ENCODE measurements at places on chromosomes 7 and 10.

- DNase-seq = no peak
Measured at GRCh38 chr7:151575410-151575809, 55.7 kb upstream of the RHEB start.

GRCh38 chr10:83925133-83925532 is 214.2 kb upstream of the GHITM start:
- DNase-seq = no peak

- DNase-seq = no peak
Measured at GRCh38 chr10:119640384-119640783, 10.8 kb upstream of the BAG3 start.

DNA sequence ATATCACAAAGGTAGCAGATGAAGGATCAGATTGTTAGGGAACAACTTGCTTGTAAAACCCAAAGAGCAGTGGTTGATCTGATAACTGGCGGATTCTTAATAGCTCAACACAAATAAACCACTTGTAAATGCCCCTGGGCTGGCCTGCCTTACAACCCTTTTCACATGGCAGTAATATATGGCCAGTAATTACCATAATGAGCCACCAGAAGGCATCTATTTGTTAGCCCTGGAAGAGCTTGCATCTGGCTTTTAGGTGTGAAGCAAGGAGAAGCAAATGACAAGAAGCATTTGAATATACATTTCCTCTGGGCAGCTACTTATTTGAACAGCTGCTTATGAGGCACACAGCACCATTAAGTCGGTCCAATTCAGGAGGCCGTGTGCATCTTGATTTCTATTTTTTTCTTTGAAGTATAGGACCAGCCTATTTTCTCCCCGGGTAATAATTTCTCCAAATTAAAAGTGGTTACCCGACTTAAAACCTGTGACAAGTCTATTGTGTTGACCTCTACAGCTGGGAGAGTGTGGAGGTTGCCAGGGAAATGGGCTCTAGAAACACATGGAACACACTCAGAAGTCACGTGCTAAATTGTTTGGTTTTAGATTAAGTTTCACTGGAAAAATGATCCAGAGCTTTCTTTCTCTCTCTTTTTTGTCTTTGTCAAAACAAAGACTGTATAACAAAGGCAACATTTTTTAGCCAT is 113.4 kb downstream of the SEM1 start:
- no peak for DNase-seq

DNA sequence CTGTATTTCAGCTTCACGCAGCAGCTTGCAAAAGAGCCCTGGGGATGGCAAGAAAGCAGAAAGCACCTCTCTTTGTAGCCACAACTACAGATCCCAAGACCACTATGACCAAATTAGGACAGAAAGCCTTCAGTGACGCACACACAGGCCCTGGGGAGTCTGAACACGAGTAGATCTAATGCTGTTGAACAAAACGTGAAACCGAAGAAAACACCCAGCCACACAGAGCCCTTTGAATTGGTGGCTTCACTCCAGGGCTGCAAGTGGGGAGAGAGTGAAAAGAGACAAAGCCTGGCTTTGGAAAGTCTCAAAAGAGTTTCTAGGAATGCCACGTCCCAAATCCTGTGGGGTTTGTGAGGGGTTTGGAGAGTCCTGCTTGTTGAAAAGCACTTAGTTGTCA is 28.4 kb downstream of the PLXNA4 start:
- no peak for DNase-seq

DNA sequence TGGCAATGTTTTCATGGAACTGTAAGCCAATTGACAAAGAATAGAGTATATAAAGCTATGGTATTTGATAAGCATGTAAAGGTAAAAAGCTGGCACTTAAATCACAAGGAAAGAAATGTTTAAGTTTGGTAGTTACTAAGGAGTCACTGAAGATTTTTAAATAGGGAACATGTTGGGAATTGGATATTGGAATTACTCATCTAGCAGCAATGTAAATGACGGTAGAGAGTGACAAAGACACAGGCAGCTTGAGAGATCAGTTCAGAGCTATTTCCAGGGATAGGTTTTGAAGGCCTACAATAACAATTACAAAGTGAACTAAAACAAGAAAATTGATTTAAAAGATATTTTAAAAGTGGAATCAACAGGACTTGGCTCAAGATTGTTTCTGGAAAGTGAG is 36.8 kb downstream of the SP8 start:
- DNase-seq = no peak

DNA sequence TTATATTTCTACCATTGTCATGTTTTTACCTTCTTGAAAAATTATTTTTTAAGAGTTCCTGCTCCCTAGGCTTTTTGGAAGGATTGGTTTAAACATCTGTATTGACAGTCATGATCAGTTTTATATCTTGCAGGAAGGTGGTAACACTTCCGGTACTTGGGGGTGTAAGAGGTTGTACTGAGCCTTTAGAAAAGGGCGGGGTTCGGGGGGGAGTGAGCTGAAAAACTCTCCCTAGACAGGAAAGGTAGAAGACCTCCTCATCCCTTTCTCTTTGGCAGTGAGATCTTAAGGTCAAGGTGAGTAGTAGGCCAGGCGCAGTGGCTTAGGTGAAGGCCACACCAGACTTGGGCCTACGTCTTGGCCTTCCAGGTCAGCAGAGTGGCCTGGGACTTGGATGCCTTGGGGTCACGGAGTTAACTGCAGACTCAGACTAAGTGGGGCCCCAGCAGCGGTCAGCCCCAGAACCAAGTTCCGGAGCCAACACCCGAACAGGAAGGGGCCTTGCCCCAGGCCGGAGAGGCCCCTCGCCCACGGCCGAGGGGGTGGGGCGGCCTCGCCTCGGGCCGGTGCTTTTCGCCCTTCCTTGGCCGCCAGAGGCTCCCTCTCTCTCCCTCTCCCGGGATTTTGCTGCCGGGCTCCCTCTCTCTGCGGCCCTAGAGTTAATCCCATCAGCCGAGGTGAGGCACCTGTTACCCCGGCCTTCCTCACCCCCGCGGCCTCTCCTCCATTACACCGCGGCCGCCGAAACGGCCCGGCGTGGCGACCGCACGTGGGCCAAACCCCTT is at the start of gene PPP1R9A:
Gene PPP1R9A, plus strand, starts transcription at position 569 of the 785 bp plus-strand sequence. CDS start 2,520 bp downstream, outside the sequence.
- DNase-seq = peak; percentile 59

- DNase-seq = no peak
Measured at GRCh38 chr7:105538339-105538738, 6.3 kb downstream of the RINT1 start.

DNA sequence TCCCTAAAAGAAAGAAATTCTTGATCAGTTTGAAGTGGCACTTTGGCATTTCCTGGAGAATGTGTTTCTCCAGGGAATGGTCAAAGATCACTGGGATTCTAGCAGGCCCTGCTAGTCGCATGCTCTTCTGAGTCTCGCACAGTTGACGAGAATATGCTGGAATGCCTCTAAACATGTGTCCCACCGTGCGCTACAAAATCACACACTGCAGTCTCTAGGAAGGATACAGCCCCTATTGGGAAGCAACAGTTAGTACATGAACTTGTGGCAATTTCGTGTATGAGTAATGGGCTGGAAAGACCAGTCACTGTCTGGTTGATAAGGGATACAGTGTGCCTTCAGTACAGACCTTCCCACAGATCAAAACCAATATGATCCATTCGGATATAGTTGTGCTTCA is 257.9 kb downstream of the PRPF18 start:
- DNase-seq = no peak

DNA sequence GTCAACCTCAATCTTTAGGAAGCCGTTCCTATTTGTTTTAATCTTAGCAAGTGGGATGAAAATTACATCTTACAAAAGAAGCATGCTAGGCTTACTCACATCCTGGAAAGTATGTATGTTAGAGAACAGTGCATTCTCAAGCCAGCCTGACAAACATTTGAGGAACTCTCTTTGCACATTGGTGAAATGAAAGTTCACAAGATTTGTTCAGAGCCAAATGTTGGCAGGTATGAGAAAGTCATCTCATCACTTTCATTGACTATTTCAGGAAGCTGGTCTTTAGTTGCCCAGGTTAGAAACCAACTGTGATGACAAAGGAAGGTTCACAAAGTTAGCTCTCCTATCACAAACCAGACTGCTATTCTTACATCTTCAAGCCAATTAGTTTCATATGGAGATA is 57.1 kb downstream of the ABCB1 start:
- no peak for DNase-seq

GRCh38 chr10:73911553-73912004 is 647 bp downstream of the PLAU start:
- no peak for DNase-seq

DNA sequence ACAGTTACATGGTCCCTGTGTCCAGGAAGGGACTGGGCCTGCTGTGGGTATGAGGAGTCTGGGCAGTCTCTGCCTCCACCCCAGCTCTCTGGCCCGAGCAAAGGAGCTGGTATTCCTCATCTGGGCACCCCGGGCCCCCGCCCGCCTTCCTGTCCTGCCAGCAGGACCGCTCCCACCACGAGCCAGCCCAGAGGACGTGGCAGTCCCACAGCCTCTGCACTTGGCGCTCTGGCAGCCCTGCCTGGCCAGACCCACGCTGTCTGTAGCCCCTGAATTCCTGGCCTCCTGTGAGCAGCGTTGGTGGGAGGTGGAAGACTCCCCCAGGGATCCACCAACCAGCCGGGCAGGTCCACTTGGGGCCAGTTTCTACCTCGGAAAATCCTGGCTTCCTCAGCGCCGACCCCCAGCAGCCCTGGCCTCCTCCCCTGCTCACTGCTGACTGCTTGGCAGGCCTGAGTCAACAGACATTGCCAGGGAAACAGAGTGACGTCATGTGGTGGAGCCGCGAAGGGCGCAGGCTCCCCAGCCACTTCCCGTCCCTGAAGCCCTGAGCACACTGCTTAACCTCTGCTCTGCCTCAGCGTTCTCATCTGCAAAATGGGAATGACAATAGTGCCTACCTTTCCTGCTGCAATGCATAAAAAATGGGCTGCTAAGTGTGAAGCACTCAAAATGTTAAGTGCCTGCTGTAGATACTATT is 21.6 kb upstream of the LIMK1 start:
- peak; percentile 98 for DNase-seq

DNA sequence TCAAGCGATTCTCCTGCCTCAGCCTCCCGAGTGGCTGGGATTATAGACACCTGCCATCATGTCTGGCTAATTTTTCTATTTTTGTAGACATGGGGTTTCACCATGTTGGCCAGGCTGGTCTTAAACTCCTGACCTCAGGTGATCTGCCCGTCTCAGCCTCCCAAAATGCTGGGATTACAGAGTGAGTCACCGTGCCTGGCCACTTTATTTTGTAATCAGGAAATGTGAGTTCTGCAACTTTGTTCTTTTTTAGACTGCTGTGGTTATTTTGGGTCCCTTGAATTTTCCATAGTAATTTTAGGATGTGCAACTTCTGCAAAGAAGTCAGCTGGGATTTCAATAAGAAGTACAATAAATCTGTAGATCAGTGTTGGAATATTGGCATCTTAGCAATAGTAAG is 96.8 kb downstream of the CYTH3 start:
- DNase-seq = no peak

DNA sequence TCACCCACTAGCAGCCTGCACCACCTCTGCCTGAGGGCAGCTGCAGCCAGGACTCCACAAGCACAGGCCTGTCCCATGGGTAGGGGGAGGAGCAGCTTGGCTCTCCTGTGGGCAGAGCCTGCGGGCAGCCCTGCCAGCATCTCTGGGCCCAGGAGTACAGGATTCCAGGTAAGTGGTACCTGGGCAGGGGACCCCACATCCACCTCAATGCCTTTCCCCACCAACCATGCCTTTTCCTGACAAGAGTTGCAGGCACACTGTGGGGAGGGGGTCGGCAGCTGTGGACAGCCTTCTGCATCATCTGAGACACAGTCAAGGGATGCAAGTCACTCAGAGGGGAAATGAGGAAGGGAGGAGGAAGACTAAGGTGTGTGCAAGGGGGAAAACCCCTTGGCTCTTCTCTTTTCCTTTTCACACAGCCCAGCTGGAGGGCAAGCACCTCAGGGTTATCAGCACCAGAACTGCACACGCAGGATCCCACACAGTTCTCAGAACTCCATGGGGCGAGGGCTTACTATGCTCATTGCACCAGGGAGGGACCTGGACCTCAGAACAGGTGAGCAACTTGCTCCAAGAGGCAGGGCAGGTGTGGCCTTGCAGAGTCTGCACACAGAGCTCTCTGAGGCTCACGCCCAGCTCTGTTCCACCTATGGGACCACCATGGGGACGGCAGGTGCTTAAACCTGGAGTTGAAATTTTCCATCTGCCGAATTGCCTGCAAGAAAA is 16.5 kb upstream of the ANTXRL start:
- DNase-seq = no peak

- DNase-seq = peak; percentile 14
Measured at GRCh38 chr10:3720228-3721019, 64.6 kb downstream of the KLF6 start.

GRCh38 chr10:86342111-86342863 is 24.3 kb downstream of the GRID1 start:
- no peak for DNase-seq

DNA sequence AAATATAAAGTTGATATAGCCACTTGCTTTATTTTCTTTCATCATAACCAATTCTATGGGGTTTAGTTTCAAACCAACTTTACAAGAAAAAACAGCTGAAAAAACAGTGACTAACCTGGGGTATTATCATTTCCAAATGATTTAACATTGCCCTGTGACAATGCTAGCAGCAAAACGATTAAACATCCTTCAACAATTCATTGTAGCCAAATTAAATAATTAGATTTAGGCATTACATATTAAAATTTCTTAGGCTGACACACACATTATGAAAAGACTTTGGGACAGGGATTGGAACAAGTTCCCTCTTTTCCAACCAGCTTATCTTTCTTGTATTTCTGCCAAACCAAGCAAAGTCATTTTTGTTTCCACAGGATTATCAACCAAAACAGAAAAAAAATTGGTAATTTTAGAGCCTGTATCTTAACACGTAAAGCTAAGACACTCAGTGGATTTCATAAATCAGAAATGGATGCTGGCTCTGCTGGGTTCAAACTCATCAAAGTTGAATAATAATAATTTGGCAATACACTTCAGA is 84.0 kb downstream of the SEMA3D start:
- DNase-seq = no peak

DNA sequence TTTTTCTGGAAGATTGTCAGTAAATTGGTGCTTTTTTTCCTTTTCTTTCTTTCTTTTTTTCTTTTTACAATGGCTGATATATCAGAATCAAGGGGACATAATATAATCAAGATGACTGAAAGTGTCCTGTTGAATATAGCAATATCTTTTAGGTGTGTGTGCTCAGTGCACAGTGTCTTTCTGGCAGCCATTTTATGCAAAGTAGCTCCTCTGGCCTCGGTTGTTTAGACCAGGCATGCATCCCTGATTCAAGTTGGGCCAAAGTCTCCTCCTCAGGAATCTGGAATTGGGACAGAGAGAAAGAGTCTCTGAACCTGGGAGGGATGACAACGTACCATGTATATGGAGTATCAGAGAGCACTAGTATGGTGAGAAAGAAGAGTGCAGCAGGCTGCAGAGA is 49.0 kb upstream of the MTPN start:
- no peak for DNase-seq

- peak; percentile 96 for DNase-seq
Measured at GRCh38 chr10:110395350-110396283, 90.9 kb upstream of the SMNDC1 start.

DNA sequence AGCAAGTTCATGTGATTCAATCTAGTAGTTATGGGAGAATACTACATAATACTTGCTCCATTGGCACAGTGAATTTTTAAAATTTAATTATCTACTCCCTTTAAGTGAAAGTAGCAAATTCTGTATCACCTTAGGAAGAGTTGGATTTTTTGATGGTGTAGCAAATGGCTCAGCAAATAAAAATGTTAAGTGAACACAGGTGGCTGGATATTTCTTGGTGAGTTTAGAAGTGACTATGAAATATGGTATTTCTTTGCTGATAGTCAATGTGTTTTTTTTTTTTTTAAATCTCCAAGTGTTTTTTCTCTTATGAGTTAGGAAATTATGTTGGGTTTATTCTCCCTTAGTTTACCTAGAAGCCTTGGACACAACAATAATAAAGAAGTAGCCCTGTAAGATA is 67.8 kb downstream of the CREM start:
- no peak for DNase-seq
